NCI-H510A treated with DMSO at 0.1 percent for 48 hours (cell line): ENCODE measurements at places on chromosomes 11 and 22.

DNA sequence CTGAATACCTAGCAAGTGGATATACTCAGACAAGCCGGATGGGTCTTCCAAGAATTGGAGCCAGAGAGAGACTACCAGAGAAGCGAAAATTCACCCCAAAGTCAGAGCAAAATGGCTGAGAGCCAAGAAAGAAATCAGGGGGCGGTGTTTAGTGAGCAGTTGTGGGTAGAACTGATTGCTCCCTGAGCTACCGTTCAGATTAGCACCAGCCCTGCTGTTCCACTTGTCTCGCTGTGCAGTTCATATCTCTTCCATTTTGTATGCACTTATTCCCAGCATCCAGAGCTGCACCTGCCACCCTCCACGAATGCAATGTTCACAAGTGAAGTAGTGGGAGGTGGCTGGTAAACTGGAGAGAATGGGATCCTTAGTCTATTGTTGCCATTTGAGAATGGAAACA lies 25.5 kb downstream of the DRD2 start:
- no peak for DNase-seq

- DNase-seq, result no peak
Observed at GRCh38 chr11:117606211-117606610, 190.8 kb downstream of the DSCAML1 start.

DNA sequence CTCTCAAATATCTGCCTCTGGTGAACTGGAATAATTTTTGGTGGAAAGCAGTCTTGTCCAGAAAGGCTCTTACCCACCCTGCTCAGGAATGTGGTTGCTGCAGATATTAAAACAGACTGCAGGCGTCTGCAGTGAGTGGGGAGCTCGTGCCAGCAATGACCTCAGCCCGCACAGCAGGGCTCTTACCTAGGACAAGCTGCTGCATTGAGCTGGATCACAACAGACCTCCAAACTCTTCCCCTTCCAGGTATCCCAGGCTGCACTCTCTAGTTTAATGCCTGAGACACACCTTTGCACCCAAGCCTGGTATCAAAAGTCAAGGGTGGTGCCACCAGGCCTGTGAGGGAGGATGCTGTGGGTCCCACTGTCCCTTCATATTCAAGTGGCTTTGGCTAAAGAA lies 69.7 kb upstream of the CDON start:
- DNase-seq, result peak; percentile 29

DNA sequence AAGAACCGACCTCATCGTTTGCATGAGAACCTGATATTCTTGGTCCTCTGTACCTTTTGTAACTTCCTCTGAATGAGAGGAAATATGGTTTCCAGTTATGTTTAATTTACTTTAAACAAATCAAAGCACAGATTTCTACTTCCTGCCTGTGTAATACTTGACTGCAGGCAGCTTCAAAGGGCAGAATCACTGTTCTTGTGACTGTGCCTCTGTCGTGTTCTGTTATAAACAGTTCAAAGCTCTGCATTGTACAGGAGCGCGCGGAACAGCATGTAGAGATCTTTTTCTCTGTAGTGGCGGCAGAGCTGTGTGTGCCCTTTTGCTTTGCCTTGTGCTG lies 73.2 kb upstream of the CLDN5 start:
- DNase-seq, result no peak

DNA sequence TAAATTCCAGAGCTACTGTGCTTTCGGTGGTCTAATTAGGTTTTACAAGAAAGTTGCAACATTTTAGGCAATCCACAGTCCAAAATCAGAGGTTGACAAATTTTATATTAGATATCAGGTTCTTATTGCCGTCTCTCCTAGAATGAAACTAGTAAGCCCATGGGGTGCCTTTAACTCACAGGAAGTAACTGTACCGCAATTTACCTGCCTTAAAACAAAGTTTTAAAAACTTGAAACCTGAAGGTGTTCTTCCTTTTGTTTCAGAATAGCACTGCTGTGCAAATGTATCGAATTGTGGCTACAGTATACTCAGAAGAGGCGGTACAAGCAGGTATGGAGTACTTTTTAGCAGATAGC lies 77.2 kb downstream of the PISD start:
- DNase-seq, result no peak

DNA sequence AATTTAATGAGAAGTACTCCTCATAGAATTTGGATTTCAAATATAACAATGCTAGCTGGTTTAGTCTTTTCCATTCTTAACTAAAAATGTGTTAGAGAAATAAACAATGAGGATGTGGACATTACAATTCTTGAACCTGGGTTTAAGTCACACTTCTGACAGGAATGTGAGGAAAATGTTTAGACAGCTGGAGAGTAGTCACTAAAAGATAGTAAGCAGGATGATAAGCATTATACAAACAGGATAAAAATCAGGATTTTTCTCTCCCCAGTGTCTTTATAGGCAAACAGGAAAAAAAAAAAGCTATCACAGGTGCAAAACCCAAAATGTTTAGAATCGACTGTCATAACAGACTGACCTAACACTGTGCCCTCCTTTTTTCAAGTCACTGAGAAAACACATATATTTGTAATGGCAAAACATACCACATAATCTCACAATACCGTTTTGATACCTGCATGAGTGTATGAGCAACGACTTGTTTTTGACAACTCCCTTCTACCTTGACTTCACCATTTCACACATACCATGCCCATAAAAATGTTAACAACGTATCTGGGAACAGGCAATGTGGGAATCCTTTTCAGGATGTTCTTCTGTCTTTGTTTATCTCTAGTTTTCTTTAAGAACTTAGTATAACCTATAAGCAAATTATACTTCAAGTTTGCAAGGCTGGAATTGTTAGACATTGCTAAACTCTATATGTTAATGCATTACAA lies 242.0 kb downstream of the SBF2 start:
- DNase-seq, result no peak
